CD4-positive, alpha-beta T cell treated with Interleukin-10 for 1 hour (primary cell): ENCODE measurements at places on chromosomes 4 and X.

DNA sequence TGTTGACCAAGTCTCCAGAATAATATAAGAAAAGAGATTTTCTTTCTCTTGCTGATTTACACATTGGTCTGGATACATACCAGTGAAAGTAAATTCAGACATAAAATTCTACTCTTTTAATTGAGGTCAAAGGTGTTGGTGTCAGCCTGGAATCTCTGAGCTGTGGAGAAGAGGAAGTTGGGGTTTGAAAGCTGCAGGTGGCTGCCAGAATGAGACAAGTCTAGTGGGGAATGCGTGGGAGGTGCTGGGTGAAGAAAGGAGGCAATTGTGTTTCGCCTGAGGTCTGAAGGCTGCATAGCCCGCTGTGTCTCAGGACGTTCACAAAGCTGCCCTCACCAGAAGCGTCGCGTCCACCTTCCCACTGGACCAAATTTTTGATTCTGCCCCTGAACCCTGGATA, 31.2 kb downstream of the PHEX start:
- no peak for DNase-seq

DNA sequence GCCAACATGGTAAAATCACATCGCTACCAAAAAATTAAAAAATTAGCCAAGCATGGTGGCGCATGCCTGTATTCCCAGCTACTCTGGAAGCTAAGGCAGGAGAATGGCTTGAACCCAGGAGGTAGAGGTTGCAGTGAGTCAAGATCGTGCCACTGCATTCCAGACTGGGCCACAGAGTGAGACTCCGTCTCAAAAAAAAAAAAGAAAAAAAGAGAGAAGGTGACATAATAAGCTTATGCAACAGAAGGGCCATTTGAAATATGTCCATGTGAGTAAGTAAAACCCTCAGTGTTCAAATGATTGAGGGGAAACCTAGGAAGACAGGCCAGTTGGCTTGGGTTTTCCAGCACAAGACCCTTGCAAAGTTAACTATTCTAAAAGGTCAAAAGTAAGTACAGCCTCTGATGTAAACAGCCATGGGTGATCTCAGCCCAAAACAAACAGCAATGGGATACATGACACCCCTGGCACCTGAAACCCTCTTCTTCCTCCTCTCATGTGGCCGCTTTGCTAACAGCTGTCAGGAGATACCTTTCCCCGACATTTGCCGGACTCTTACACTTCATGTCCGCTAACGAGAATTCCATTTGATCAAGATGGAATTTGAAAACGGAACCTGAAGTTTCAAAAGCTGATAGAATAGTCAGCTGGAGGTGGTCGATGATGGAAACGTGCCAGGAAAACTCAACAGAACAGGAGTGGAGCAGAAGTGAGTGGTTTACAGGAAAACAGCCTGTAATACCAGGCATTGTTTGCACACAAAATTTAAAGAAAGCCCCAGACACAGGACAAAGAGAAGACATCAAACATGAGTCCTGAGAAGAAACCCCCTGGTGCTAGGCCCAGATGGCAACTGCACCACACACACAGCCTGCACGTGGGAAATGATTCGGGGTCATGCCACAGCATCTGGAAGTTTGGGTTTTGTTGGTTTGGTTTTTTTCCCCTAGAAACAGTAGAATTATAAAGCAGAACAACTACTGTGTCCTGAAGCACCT, 93.0 kb upstream of the STS start:
- no peak for DNase-seq

- DNase-seq = no peak
Measured at GRCh38 chr4:123043013-123043412, 120.6 kb upstream of the NUDT6 start.

DNA sequence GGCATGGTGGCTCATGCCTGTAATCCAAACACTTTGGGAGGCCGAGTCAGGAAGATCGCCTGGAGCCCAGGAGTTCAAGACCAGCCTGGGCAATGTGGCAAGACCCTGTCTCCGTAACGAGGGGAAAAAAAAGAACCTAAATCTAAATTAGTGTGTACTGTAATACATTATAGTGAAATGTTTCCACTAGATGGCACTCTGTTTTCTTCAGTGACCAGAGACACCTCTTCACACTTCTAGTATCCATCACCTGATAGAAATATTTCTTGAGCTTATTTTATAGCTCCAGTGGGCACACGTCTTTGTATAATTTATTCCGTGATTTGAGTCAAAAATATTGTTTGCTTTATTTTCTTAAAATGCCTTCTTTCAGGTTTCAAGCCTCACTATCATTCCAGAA, 600.9 kb upstream of the DIPK2B start:
- DNase-seq = peak; percentile 57

DNA sequence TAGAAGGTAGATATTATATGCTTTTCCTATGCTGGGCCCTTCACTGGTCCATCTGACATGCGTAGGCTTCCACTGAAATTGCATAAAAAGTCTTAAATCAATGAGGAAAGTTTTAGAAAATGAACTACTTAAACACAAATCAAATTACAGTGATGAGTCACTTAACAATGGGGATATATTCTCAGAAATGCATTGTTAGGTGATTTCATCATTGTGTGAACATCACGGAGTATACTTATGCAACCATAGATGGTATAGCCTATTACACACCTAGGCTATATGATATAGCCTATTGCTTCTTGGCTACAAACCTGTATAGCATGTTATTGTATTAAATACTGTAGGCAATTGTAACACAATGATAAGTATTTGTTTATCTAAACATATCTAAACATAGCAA, 10.3 kb downstream of the STAP1 start:
- no peak for DNase-seq

DNA sequence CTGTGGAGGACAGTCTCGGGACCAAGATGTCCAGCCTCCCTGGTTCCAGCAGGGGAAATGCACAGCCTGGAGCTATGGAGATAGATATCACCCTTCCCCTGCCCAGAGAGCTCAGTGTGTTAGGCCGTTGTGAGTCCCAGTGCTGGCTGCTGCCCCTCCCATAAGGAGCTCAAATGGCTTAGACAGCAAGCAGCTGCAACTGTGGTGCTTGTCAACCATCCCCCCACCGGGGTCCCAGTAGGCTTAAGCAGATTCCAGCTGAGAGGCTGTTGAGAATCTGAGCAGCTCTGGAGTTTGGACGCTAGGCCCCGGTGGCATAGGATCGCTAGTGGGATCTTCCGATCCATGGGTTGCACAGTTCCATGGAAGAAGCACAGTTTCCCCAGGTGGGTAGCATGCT, 181.8 kb upstream of the POF1B start:
- DNase-seq = no peak

DNA sequence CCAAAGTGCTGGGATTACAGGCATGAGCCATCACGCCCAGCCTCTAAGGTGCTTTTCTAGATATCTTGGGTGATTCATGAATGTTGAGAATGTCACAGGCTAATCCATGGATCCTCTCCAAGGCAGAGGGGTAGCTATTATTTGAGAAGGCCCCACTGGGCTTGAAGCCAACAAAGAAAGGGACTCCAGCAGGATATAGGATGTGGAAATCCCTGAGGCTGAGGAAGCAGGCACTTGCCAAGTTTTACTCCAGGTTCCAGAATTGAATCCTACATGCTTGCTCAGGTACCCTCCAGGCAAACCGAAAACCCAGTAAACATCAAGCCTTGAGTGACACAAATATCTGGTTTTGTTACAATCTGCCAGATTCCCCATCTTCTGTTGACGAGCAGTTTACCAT, 15.8 kb downstream of the NLGN3 start:
- no peak for DNase-seq

DNA sequence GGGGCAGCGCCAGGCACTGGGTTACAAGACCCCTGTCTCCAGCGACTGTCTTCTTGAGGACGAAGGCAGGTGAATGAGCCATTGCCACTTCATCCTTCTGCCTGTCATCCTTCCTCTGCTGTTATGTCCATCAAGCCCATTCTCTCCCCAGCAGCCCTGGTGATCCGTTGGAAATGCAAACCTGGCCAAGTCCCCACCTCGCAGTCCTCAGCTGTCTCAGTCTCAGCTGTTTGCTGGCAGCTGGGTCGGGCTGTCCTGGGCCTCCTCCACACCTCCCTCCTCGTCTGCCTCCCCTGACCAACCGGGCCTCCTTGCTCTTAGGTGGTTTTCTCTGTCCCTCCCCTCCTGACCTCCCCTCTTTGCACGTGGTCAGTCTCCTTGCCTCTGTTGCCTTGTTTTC, 38.0 kb downstream of the PTTG2 start:
- no peak for DNase-seq

- no peak for DNase-seq
Measured at GRCh38 chr4:149292425-149293007, 523.1 kb downstream of the IQCM start.

- DNase-seq = no peak
Measured at GRCh38 chr4:16579866-16580265, 318.6 kb downstream of the LDB2 start.

DNA sequence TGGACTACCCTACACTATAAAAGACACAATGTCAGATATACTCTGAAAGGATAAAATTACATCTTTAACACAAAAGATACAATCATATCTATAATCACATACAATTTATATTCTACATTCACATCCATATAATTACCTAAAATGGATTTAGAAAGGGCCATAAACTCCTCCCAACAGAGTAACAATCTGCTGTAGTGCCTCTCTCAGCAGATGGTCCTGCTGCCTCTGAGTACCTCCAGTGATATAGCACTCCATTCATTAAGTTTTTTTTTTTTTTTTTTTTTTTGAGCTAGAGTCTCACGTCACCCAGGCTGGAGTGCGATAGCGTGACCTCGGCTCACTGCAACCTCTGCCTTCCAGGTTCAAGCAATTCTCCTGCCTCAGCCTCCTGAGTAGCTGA, 7.4 kb downstream of the ANKRD37 start:
- no peak for DNase-seq

- no peak for DNase-seq
Measured at GRCh38 chr4:72383439-72383838, 185.6 kb downstream of the ADAMTS3 start.
